ENCODE measurements at places on chromosomes 7 and 10.

GRCh38 chr7:45151967-45152366, 5.6 kb upstream of the RAMP3 start:
- no peak for DNase-seq

GRCh38 chr10:29183301-29183945, 105.4 kb upstream of the LYZL1 start:
- no peak for DNase-seq

GRCh38 chr7:114487174-114487573, 72.6 kb downstream of the FOXP2 start:
- no peak for DNase-seq

GRCh38 chr10:122468926-122469781, 7.8 kb downstream of the HTRA1 start:
- DNase-seq, result no peak

- no peak for DNase-seq
These were observed 9.0 kb upstream of the RSBN1L start for GRCh38 chr7:77687100-77687746.

DNA sequence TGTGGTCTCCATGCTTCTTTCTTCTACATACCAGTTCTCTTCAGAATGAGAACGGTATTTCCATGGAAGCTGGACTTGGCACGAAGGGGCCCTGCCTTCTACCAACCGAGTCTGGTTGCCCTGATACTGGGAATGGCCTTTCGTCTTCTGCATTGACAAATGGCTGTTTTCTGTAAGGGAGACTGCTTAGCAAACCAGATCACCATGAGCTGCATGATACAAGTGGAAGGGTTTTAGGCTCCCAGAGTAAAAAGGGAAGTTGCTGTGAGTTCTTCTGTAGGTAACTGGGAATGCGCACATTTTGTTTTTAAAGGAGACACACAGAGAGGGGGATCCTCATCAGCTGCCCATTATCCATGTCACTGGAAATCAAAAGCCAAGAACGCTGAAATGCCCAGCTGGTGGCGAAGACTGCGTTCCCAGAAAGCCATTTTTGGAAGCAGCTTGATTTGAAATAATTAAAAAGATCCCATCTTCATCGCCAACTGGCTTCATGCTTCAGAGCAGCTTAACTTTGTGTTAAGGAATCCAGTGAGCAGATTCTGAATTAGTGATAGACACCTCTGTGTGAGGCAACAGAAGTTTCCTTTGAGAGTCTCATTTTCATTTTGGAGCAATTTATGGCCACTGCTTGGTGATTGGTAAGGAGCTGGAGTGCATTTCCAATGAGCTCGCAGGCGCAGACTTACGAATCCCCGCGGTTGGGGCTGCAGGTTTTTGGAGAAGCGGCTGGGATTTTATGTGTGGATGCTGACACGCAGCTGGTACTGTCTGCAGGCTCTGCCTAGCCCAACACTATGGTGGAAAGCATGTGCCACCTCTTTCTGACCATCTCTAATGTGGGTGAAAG, 672.7 kb upstream of the FOXK1 start:
- DNase-seq, result no peak

- DNase-seq, result no peak
These were observed 144.3 kb upstream of the DGKB start for GRCh38 chr7:15046861-15047260.

- DNase-seq, result no peak
These were observed 68.6 kb downstream of the PON1 start for GRCh38 chr7:95255691-95256090.

- no peak for DNase-seq
These were observed 52.5 kb downstream of the GPR37 start for GRCh38 chr7:124713086-124713485.

- DNase-seq, result peak; percentile 6
These were observed 144.6 kb downstream of the SEMA3E start for GRCh38 chr7:83504330-83504729.

DNA sequence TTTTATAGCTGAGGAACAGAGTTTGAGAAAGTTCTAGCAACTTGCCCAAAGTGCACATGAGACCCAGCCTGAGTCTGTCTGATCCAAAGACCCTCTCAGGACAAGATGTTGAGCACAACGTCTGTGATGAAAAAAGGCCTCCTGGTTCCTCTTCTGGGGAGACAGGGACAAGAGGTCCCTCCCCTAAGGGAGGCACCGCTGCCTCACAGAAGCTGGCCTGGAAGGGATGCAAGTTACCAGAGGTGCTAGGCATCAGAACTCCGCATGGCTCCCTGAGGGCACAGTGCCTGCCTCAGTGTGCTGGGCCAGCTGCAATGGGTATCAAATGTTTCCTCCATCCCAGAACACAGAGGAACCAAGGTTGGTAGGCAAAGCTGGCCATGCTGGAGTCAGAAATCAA, 302.4 kb downstream of the GRID1 start:
- DNase-seq, result no peak

- no peak for DNase-seq
These were observed 304.5 kb downstream of the WDR37 start for GRCh38 chr10:1360558-1361164.

DNA sequence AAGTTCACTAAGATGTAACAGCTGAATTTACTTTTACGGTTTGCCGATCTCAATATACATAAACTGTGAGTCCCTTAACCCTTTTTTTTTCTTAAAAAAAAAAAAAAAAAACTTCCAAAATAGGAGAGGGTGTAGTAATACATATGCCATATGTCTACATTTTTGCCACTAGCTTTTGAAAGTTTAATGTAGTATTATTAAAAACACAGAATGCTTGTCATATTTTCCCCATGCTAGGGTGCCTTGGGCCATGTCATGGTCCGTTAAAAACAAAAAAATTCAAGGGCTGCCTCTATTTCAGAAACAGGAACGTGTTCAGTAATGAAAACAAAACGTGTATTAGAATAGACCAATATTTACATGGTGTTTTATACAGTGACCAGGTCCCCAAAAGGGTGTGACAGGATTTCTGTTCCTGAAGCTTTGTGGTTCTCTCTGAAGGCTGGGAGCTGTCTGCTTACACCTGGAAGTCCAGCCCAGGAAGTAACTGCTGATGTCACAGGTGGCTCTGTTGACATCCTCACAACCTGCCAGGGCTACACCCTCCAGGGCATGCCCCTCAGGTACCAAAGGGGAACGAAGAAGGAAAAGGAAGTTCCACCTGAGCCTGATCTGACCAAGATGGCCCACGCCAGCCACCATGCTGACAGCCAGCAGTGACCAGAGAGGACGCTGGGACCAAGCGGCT, 79.0 kb downstream of the COBL start:
- no peak for DNase-seq

- DNase-seq, result no peak
These were observed 17.4 kb upstream of the SLC35G1 start for GRCh38 chr10:93876381-93876780.

GRCh38 chr10:35074266-35074665, 15.9 kb downstream of the CUL2 start:
- no peak for DNase-seq

DNA sequence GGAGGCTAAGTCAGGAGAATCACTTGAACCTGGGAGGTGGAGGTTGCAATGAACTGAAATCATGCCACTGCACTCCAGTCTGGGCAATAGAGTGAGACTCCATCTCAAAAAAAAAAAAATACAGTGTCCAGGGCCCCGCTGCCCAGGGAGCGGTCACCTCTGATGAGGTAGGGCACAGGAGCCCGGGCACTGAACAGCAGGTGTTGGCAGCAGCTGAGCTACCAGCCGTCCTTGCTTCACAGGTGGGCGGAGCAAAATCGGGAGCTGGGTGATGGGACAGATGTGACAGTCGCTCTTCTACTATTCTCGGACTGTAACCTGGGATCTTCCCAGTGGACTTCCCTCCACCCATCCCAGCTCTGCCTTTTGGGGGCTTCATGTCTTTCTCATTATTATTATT, 49.4 kb downstream of the GTF2IRD1 start:
- DNase-seq, result no peak

DNA sequence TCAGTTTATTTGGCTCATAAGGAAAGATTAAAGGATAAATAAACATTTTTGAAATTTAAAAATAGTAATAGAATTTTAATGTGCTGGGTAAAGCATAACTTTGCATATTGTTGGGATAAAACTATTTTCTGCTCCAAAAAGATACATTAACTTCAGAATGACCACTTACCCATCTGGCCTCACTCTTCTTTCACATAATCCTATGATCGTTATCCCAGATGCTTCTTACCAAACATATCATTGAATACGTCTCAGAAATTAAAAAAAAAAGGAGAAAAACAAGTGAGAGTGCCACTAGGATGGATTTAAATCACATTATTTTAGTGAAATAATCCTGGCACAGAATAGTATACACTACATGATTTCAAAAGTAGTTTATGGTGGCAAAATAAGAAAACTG, 677.5 kb upstream of the ZWINT start:
- no peak for DNase-seq

DNA sequence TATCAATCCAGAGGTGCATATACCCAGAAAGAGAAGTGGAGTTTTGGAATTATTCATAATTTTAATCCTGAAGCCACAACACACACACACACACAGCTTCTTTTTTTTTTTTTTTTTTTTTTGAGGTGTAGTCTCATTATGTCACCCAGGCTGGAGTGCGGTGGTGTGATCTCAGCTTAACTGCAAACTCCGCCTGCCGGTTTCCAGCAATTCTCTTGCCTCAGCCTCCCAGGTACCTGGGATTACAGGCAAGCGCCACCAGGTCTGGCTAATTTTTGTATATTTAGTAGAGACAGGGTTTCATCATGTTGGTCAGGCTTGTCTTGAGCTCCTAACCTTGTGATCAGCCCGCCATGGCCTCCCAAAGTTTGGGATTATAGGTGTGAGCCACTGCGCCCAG, 35.4 kb downstream of the TET1 start:
- no peak for DNase-seq

DNA sequence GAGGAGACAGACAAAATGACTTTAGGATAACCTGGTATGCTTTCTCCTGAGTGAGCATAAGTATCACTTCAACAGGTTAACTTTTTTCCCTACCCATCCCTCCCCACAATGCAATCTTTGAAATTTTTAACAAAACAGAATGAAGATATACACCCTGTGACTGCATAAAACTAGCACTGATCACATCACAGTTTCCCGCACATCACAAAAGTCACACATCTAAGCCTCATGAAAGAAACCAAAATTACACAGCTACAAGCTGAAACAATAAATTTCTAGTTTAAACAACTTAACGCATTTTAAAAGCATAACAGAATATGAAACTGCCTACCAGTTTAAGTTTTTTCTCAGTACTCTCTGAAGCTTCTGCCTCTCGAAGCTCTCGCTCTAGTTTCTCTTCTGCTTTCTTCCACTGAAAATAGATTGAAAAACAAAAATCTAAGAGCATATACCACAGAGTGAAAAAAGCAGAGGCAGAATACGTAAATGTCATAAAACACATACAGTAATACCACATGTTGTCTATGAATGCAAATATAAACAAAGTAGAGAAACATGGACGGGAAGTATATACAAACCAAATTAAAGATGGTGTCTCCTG, 18.1 kb downstream of the NOC3L start:
- DNase-seq, result no peak

DNA sequence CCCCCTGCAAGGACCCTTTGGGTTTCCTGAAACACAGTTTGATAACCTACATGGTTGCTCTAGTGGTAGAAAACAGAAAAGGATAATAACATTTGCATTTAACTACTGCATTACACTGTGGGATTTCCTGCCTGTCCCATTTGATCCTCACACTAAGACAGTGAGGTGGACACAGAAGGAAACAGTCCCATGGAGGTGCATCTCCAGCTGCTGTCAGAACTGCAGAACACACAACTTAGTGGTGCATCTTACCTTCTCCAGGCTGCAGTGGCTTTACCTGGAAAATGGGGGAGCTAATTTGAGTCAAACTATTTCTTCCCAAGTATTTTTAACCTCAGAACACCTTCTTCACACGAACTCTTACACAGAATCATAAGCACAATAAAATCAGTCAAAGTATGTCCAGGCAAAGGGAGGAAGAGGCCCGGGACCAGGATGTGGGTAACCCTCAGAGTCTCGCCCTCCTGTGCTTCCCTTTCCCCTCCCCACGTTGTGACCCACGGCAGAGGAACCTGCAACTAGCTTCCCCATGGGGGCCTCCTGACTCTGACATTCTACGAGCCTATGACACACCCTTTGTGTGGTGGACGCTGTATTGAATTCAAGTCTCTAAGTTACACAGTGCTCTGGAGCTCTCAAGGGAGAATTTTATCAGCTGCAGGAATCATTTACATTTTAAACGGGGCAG, 33.7 kb downstream of the SCRN1 start:
- no peak for DNase-seq

- no peak for DNase-seq
These were observed 66.0 kb upstream of the ANKRD1 start for GRCh38 chr10:90986870-90987269.

GRCh38 chr7:28771906-28772622, 186.1 kb downstream of the TRIL start:
- no peak for DNase-seq

DNA sequence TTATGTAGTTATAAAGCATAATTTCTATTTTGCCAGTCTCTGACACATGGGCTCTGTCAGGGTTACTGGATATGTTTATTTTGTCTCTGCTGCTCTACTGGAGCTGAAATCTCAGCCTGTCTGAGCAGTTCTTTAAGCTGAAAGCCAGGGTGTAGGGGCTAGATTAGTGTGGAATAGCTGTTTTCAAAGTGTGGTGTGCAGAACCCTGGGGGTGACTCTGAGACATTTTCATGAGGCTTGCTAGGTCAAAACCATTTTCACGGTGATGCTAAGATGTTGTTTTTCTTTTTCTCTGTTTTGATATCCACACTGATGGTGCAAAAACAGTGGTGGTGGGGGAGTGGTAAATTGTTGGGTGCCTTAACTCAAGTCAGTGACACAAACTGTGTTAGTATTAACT, 45.5 kb downstream of the CREM start:
- no peak for DNase-seq

- DNase-seq, result no peak
These were observed 6.9 kb downstream of the IFIT1B start for GRCh38 chr10:89384474-89385340.

- no peak for DNase-seq
These were observed 249.7 kb upstream of the PITRM1 start for GRCh38 chr10:3422282-3422681.

- DNase-seq, result no peak
These were observed 202.1 kb downstream of the COBL start for GRCh38 chr7:51114501-51114900.

DNA sequence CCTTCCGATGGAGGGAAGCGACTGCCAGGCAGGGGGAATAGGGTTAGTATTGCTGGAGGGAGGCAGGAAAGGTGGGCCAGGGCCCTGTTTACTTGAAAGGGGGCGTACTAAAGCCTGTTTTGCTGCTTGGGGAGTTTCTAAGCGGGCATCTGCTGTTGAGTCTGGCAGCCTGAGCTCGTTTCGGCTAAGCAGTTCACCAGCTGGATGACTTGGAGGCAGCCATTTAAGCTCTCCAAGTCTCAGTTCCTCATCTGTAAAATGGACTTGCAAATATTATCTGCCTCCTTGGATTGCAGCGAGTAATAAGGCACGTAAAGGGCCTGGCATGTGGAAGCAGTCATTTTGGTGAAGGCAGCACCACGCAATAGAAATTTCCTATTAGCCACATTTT, 44.0 kb downstream of the LDB3 start:
- DNase-seq, result no peak

- no peak for DNase-seq
These were observed 94.1 kb downstream of the SH3PXD2A start for GRCh38 chr10:103761075-103761920.

- no peak for DNase-seq
These were observed 65.5 kb upstream of the CREB5 start for GRCh38 chr7:28346676-28347363.
